D341Med (cell line): ENCODE measurements at places on chromosomes 5 and 9.
A peak's percentile ranks its signal among the peaks of the same experiment; 100 is the strongest.

DNA sequence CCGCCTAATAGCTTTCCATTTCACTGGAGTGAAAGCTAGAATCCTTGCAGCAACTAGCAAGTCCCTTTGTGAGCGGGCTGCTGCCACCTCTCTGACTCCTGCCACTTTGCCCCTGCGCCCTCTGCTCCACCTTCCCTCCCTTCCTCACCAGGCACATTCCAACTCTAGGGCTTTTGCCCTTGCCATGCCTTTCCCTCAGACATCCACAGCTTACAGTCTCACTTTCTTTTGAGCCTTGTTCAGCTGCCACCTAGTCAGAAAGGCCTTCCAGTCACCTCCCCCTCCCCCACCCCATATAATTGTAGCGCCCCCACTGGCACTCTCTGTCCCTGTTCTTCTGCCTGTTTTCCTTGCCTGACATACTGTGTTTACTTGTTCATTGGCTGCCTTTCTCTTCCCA, 31.0 kb downstream of the CYSTM1 start:
- no peak for DNase-seq

GRCh38 chr9:69585571-69585970, 86.6 kb downstream of the APBA1 start:
- DNase-seq: no peak

GRCh38 chr5:139638090-139638735, 9.9 kb upstream of the CXXC5 start:
- peak; percentile 68 for DNase-seq

GRCh38 chr9:38689678-38690077, 30.3 kb downstream of the FAM240B start:
- DNase-seq: peak; percentile 52

DNA sequence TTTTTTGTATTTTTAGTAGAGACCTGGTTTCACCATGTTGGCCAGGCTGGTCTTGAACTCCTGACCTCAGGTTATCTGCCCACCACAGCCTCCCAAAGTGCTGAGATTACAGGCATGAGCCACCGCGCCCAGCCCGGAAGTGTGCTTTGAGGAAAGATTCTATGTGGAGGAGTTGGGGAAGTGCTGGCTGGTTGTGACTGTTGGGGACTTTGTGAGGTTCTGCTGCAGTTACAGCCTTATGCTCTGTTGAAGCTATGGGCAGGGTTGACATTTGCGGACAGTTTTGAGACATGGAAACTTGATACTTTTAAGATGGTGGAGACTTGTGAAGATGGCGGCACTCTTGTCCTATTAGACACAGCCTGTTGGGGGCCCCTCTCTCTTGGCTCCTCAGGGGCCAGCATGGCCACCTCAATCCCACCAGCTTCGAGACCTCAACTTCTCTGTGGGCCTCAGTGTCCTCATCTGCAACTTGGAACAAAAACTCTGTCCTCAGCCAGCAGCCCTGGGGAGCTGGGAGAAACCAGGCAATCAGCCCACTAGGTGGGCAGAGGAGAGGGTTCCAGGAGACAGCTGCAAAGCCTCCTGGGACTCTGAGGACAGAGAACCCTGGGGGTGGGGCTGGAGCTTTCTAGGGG, 24.9 kb downstream of the C9orf50 start:
- DNase-seq: no peak

DNA sequence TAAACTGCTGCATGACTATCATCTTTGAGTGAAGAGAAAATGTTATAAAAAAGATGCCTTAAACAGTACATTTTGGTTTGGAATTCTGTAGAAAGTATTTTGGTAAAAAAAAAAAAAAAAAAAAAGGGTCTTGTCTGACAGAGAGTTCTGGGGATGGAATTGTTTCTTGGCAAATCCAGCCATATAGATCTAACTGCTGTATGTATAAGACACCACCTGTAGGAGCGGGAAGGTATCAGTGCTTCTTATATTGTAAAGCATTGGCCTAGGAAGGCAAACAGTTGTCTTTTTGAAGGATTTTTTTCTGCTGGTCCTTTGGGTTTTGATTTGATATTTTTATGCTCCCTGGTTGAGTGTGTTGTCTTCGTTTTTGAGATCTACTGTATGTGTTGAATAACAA, 2.8 kb downstream of the PURA start:
- DNase-seq: no peak
